Fibroblast of pulmonary artery (primary cell): ENCODE measurements at places on chromosomes 16 and 17.
A peak's percentile ranks its signal among the peaks of the same experiment; 100 is the strongest.

GRCh38 chr16:50506543-50506937, 41.7 kb upstream of the NKD1 start:
- DNase-seq: no peak

DNA sequence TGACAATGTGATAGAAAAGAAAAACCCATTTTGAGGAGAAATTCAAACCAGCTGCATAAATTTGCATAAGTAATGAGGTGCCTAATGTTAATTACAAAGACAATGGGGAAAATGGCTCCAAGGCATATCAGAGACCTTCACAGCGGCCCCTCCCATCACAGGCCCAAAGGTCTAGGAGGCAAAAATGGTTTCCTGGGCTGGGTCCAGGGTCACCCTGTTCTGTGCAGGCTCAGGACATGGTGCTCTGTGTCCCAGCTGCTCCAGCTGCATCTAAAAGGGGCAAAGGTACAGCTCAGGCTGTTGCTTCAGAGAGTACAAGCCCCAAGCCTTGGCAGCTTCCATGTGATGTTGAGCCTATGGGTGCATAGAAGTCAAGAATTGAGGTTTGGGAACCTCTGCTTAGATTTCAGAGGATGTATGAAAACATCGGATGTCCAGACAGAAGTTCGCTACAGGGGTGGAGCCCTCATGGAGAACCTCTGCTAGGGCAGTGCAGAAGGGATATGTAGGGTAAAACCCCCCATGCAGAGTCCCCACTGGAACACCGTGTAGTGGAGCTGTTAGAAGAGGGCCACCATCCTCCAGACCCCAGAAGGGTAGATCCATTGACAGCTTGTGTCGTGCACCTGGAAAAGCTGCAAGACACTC, 40.6 kb downstream of the IKZF3 start:
- no peak for DNase-seq

- no peak for DNase-seq
Observed at GRCh38 chr17:71636644-71637043, 484.2 kb upstream of the SOX9 start.

GRCh38 chr17:67202503-67202902, 42.5 kb downstream of the HELZ start:
- DNase-seq: no peak

- DNase-seq: no peak
Observed at GRCh38 chr17:31310886-31311285, 3.0 kb downstream of the EVI2B start.

DNA sequence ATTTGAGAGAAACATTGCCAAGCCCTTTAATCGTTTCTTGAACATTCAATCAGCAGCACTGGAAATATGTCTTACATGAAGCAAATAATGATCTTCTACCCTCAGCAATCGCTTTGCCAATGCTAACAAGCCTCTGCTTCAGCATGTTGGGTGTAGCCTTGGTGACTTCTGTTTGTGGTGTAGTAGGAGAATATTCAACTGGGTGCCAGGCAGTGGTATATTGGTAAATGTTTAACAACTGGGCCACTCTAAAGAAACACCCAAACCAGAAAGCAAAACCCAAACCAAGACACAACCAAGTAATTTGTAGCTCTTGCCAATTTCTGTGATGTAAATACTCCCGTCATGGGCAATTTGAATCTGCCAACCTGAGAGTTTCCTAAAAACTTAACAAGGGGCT, 9.7 kb downstream of the CDH13 start:
- no peak for DNase-seq

DNA sequence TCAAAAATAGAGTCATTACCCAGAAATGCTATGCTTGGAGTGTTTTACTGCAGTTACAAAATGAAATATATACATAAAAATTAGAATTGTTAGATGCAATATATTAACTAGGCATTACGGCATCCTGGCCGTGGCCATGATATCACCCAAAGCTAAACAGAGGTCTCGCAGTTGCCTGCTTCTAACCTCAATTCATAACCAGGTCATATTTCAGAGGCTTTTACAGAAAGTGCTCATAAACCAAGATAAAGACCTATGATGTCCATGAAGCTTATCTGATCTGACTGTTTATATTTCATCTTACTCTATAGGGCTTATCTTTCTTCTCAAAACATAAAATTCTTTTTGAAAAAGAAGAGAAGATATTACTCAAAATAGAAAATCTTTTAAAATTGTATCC, 664.5 kb upstream of the SALL1 start:
- DNase-seq: no peak

DNA sequence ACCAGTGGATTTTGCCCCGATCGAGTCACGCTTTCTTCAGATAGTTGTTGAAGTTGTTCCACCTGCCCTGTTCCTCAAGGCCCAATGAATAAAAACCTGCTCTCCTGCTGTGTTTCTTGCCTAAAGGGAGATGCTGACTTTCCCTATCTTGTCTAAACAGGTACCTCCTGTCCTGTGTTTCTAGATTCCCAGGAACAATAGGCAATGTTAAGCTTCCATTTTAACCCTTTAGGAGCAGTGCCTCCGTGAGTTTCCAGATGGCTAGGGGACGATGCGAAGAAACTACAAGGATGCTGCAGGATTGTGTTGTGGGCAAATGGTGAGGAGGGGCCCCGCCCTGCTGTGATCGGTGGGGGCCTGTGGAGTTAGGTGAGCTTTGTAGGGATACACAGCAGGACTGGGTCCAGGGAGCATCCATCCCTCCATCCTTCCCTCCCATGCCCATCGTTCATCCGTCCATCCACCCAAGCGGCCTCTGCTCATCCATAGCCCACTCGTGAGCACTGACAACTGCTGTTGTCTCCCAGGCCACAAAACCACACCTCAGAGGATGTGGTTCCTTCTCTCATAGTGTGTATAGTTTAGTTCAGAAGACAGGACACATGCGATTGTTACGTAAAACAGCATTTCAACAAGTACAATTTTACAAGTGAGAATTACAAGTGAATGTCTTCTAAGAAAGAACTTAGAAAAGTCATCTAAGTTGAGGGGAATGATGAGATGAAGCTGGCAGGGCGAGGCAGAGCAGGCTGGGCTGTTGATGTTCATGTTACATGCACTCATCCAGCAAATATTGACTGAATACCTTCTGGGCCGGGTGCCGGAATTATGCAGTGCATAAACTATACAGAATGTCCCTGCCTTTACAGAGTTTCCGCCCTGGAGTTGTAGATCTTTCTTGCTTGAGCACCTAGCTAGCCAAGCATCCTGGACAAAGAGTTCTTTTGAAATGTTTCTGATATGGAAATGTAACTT, 5.2 kb downstream of the ARSG start:
- no peak for DNase-seq

DNA sequence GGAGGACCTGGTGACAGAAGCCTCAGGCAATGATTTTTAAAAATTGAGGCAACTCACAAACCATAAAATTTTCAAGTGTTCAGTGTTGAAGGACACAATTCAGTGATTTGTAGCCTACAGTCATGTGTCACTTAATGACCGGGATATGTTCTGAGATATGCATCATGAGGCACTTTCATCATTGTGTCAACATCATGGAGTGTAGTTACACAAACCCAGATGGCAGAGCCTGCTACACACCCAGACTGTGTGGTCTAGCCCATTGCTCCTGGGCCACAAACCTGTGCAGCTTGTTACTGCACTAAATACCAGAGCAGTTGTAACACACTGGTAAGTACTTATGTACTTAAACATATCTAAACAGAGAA, 1.6 kb downstream of the PRSS41 start:
- no peak for DNase-seq

GRCh38 chr17:36856903-36857381, 80.3 kb upstream of the LHX1 start:
- DNase-seq: no peak

DNA sequence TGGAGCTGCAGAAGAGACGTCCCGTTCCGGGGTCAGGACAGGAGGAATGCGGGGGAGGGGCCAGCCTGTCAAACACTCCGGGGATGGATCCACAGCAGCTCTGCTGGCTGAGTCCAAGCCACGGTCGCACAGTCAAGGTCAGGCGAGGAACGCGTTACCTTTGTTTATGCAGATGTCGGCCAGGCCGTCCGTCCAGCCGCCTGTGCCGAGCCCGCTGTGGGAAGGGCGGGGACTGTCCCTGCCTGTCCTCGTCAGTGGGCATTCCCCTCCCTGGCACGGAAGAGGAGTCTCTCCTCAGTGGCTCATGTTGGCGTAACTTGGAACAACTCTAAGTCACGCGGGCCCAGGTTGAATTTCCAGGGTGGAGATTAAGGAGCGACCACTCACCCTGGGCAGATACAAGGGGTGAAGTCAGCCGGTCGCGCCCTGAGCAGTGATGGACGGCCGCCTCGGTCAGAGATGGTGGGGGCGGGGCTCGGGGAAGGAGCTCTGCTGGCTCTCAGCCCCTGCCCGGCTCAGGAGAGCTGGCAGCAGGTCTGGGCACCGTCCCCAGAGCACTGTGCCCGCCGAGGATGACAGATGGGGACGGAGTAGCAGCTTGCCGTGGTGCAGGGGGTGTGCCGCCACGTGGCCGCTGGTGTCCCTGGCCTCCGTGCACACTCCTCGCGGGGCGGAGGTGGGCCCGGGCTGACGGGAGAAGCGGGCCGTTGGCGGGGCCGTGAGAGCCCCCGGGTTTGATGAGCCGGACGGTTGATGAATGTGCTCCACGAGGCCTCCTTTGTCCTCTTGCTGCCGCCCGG, 7.3 kb downstream of the CACNA1H start:
- DNase-seq: no peak

- DNase-seq: no peak
Observed at GRCh38 chr17:76998839-76999238, 130.6 kb downstream of the MGAT5B start.

GRCh38 chr16:79466111-79466510, 134.4 kb downstream of the MAF start:
- no peak for DNase-seq

- DNase-seq: no peak
Observed at GRCh38 chr16:31535737-31536136, 8.0 kb downstream of the AHSP start.

DNA sequence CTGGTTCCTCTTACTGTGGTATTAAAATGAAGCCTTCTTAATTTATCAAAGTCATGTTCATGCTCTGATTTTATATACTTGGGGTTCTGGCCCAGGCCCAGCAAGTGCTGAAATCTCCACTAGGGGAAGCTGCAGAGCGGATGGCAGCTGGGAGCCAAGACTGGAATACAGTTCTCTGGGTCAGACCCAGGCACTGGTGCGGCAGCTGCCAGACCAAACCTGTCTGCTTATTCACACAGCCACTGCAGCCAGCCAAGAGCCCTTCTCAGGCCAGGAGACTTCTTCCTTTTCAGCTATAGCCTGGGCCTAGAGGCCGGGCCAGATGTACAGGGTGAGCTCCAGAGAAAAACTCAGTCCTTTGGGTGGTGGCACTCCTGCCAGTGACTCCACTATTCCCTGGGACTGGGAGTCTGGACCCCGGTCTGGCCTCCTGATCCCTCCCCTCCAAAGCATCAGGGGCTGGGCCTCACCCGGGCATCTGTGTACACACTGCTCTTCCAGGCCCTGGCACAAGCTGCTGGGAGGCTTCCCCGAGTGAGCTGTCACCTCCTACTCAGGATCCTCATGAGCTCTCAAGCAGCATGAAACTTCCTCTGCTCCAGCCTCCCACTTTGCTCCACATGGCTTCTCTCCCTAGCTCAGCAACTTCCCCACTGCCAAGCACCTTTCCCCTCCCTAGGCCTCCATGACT, 24.4 kb downstream of the ATP6V0D1 start:
- peak; percentile 63 for DNase-seq

GRCh38 chr17:78430892-78431691, 52.6 kb downstream of the PGS1 start:
- no peak for DNase-seq

DNA sequence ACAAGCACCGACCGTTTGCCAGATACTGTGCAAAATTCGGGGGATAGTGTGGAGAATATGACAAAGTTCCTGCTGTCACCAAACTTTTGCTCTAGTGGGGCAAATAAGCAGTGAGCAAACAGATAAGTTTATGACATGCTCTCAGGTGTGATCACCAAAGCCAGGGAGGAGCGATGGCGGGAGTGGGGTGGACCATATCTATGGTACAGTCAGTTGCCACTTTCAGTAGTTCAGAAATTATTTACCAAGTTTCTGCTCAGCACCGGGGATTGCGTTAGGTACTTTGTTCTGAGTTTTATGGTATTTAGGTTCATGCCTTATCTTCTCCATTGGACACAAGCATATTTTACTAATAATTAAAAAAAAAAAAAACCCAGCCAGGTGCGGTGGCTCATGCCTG, 11.9 kb downstream of the MSI2 start:
- DNase-seq: no peak

GRCh38 chr17:60318326-60318725, 73.6 kb downstream of the USP32 start:
- no peak for DNase-seq

GRCh38 chr16:89171216-89172170, at the start of gene CDH15:
Gene CDH15 (plus strand): TSS chr16:89171748. CDS start chr16:89171832, 84 bp downstream.
- DNase-seq: peak; percentile 75

- DNase-seq: no peak
Observed at GRCh38 chr16:5653041-5653440, 555.4 kb upstream of the EEF2KMT start.
